ENCODE measurements at places on chromosomes 2 and 18.

DNA sequence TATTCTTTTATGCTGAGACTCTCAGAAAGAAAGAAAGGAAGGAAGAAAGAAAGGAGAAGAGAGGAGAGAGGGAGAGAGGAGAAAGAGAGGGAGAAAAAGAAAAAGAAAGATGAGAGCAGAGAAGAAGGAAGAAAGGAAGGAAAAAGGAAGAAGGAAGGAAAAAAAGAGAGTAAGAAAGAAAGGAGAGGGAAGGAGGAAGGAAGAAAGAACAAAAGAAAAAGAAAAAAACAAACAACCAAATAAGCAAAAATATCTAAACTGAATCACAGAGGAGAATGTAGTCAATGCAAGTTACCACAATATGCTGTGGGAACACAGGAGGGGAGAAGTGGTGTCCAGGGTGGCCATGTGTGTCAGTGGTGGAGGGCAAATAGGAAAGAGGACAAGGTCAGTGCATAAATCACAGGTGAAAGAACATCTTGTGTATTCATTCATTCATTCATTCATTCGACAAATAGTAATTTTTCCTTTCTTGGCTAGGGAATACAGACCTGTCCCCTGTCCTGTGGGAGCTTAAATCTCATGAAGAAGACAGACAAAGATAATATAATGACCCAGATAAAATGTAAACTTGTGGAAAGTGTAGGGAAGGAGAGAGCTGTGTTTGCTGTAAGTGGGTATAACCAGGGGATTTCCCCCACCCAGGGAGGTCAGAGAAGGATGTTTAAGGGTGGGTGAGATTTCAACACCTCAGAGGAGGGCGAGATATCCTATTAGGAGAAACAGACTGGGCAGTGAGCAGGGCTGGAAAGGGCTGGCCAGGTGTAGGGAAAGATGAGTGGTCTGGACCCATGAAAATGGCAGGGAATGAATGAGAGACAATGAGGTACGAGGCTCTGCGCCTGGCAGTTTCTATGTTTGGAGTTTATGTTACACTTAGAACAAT, 50.7 kb downstream of the IL1R2 start:
- DNase-seq: no peak

GRCh38 chr18:8742387-8743361, 37.3 kb downstream of the MTCL1 start:
- no peak for DNase-seq

- no peak for DNase-seq
Measured at GRCh38 chr2:178211460-178211859, 17.1 kb downstream of the OSBPL6 start.

DNA sequence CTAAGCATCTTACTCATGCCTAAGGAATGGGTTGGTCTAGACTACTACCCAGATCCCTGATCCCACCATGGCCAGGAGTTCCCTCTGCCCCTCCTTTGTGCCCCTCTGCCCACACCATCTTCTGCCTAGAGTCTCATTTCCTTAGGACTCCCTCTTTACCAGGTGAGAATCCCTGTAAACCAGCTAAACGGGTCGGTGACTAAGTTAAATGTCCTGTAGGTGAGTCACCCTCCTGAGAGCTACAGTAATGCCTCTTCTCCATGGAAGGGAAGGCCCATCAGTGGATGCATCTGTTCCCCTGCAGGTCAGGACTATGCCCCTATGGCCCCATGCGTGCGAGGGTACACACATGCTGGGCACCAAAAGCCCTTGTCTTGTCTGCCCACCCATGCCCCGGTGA, 25.4 kb downstream of the PTGR3 start:
- DNase-seq: no peak

DNA sequence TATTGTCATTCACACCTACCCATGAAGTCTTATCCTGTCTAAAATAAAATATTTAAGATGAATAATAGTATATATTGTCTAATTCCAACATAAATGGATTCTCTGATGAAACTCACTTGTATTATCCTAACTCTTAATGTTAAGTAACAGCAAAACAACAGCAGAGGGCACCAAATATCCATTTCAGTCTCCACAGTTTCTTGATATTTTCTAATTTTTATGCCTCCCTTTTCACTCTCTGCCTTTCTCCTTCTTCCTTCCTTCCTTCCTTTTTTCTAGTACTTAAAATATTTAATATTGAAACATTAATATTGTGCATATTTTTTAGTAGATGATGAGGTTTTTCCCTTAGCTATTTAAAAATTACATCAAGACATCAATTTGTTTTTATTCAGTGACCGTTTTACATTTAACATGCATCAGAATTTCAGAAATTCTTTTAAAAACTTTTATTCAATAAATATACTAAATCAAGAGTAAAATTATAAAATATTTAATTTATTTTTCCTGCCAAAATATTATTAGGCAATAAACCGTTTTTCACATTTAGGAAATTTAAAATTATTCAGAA, 97.6 kb downstream of the WDR7 start:
- peak; percentile 44 for DNase-seq

Data from CD8-positive, alpha-beta T cell (primary cell).